ENCODE measurements at places on chromosomes 5 and 9. TPM values are rescaled to one million over a fixed set of nuclear protein-coding genes. Genes with fewer than 3 reads are reported as not detected.

- H3K4me3 ChIP-seq: no peak overlapping the region
- H3K4me1 ChIP-seq: no peaks in the 10 kb centered on the region
- DNase-seq: no peak
- H3K27ac ChIP-seq: no peak overlapping the region
- no peaks in the 10 kb centered on the region for H3K36me3 ChIP-seq
Measured at GRCh38 chr9:72930828-72931227, 22.0 kb downstream of the ALDH1A1 start.

DNA sequence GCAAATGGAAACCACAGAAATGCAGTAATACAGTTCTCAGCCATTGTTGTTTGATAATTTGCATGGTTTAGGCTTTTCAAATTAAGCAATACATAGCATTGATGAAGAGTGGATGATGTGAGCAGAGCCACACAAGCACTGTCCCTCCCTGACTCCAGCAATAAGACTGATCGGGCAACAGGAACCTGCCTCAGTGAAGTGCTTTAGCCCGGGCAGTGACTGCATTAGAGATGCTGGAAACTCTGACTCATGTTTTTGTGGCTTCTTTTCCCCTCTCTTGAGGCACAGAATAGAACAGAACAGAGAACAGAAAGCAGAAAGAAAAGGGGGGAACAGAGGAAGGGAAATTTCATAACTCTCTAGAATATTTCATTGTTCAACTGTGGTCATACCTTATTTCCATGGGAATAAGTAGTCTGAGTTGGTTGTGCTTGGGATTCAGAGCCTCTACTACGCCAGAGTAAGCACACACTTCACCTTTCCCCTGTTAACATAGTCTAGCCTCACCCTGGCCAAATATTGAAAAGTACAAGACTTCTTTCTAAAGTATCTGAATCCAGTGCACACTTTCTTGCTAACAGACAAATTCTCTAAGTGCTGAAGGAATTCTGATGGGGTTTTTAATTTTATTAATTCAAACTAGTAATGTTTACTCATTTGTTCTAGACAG, 164.8 kb upstream of the VCAN start:
- DNase-seq: peak; percentile 12
- no peak overlapping the region for H3K27ac ChIP-seq
- no peaks in the 10 kb centered on the region for H3K27me3 ChIP-seq
- no peaks in the 10 kb centered on the region for H3K36me3 ChIP-seq

DNA sequence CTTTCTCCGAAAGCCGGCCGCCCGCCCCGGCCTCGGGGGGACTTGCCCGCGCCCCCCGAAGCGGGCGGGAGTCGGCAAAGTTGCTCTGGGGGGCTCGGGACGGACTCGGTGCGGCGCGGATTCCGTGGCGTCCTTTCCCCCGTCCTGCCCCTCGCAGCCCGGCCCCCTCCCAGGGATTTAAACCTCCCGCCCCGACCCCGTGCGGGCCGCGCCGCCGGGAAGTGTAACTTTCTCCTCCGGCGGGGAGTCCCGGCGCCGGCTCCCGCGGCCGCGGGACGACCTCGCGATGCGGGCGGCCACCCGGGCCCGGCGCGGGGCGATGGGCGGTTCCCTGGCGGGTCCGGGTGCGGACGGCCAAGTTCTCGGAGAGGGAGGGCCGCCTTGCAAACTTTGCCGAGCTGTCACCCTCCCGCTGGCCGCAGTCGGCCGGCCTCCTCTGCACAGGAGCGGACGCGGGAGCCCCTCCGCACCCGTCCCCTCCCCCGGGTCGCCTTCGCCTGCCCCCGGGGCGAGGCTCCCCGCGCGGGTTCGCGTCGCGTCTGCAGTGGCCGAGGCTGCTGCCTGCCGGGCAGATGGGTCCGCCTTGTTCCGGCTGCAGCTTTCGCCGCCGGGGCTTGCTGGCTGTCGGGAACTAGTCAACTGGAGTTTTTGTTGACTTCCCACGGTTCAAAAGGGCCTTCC, 732 bp downstream of the PBX3 start:
- peak overlapping the region; percentile 65 for H3K27ac ChIP-seq
- peak overlapping the region; percentile 89 for H3K4me3 ChIP-seq
- DNase-seq: peak; percentile 50
- peaks cover 33% of the 10 kb centered on the region for H3K36me3 ChIP-seq
- H3K27me3 ChIP-seq: no peaks in the 10 kb centered on the region

DNA sequence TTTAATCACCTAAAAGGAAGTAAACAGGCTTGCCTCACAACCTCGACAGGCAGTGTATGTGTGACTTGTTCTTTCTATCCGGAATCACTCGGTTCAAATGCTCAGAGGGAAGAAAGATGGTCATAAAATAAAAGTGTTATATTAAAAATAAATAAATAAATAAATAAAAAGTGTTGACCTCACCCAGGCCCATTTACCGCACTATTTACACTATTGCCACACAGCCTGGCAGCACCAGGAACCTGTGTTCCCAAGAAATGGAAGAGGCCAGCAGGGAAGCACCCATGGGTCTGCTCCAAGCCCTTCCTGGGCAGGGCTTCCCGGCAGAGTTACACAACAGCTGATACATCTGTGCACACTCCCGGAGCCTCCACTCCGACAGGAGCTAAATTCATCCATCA, 127.9 kb downstream of the EFNA5 start:
- peak overlapping the region; percentile 54 for H3K27ac ChIP-seq
- peak; percentile 82 for DNase-seq
- no peaks in the 10 kb centered on the region for H3K27me3 ChIP-seq
- H3K4me1 ChIP-seq: peaks cover 29% of the 10 kb centered on the region
- no peaks in the 10 kb centered on the region for H3K36me3 ChIP-seq

ECM2 gene
- not detected for total RNA-seq

IRX4 gene
- not detected for total RNA-seq

CBY3 gene
- not detected for total RNA-seq
